ENCODE measurements at places on chromosomes 16 and 17.

DNA sequence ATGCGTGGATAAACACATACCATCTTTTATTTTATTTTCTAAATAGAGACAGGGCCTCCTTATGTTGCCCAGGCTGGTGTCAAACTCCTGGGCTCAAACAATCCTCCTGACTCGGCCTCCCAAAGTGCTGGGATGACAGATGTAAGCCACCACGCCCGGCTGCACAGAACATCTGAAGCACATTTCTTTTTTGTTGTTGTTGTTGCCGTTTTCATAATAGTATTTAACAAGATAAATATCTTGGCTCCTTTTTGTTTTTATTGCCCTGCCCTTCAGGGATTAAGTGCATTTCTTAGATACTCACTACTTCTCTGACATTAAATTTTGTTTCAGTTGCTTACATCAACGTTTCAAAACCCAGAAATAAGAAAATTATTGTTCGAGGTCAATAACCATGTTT is 37.4 kb downstream of the ANKRD11 start:
- no peak for DNase-seq

GRCh38 chr17:68238164-68238870 is 9.5 kb upstream of the AMZ2 start:
- DNase-seq = peak; percentile 67

DNA sequence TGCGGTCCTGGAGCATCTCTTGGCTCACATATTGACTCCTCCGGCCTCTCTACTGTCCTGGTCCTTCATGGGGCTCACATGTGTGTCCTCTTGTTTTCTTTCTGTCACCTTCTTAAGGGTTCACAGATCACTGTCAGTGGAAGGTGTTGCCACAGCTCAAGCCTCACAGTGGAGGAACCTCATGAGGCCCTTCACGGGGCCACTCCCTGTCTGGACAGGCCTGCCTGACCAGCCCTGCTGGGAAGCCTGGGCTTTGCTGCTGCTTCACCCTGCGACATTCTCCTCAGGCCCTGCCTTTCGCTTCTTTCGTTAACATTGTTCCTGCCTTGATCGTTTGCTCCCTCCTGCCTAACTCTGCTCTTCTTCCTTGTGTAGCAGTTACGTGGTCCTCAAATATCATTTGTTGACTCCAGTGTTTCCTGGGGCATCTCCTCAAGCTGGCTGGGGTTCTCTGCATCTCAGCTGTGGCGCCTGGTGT is 55.9 kb downstream of the WDR45B start:
- DNase-seq = no peak

DNA sequence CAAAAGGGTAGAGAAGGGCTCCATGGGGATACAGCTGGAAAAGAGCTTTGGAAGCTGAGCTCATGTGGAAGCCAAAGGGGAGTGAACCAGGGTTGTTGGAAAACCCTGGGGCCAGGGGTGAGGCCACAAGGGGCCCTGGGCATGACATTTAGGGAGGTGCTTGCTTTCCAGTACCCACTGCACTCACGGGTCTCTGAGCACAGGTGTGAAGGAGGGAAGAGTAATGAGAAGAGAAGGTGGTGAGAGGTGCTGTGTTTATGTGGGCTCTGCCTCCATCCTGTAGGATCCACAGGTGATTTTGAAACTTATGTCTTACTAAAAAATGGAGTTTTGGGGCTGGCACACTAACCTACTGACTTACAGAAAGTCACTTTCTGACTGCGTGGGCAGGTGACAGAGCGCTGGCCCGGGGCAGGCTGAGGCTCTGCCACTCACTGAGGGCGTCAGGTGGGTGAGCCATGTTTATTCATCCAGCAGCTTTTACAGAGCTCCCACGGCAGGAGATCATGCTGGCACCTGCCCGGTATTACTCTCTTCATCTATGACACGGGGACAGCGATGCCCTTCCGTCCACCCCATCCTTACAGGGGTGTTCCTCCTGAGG is 18.9 kb downstream of the KSR1 start:
- no peak for DNase-seq

- no peak for DNase-seq
Observed at GRCh38 chr17:48543854-48544348, 1.0 kb downstream of the HOXB2 start.

GRCh38 chr17:3635474-3636153 is 436 bp downstream of the SHPK start:
- no peak for DNase-seq

DNA sequence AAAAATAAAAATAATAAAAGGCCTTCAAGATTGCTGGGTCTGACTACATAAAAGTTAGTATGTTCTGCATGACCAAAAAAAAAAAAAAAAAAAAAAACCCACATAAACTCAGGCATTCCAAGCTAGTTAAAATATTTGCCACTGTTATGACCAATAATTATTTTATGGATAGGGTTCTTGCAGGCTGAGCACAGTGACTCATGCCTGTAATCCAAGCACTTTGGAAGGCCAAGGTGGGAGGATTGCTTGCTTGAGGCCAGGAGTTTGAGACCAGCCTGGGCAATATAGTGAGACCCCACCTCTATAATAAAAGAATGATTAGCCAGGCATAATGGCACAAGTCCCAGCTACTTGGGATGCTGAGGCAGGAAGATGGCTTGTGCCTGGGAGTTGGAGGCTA is 8.1 kb downstream of the SCNN1B start:
- DNase-seq = no peak

DNA sequence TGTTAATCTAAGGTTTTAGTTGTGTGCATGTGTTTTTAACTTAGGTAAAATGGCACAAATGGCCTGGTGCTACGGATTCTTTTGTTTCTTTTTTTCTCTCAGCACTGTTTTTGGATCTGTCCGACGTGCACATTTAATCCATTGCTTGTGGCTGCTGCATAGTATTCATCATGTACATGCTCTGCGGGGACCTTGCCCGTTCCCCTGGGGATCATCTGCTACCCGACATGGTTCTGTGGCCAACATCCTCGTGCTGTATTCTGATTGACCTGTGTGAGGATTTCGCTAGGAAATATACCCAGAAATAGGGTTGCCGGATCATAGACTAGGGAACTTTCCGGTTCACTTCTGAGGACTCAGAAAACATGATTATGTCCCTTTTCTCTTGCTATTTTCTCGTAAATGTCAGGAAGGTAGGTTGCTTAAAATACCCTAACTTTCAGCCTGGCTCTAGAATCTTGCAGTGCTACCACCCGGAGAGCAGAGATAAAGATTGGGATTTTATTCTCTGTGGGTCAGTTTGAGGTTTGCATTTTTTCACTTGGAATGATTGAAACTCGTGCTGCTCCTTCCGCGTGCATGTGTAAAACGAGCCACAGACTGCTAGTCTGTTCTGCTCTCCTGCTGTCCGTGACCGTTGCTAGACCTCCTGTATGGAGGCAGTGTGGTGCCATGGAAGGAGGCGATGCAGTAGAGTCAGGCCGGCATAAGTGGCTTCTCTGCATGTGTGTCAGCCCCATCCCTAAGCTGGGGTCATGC is 42.9 kb downstream of the LDHD start:
- no peak for DNase-seq

- no peak for DNase-seq
Observed at GRCh38 chr17:48627118-48627597, 1.0 kb upstream of the HOXB9 start.

- DNase-seq = no peak
Observed at GRCh38 chr17:7845359-7846062, 9.4 kb upstream of the TMEM88 start.

DNA sequence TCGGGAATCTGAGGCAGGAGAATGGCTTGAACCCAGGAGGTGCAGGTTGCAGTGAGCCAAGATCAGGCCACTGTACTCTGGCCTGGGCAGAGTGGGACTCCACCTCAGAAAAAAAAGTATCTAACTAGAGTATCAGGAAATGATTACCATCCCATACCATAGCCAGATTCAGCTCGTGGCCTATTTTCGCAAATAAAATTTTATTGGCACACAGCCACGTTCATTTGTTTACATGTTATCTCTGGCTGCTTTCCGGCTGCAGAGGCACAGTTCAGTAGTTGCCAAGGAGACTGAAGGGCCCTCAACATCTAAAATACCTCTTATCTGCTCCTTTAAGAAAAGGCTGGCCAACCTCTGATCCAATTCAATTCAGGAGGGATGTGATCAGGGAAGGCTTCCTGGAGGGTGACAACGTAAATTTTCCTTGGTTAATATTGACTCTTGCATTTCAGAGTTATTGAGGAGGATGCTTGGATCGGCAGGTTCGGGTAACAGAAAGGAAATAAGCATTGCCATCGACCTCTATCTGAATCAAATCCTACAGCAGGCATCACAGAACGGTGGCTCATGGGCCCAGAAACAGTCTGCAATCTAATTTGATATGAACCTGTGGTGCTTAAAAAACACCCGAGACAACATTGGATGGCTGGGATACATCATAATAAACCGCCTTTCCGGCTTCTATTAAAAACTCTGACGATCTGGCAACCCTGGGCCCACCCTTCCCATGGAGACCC is 73.8 kb downstream of the XYLT1 start:
- DNase-seq = no peak

DNA sequence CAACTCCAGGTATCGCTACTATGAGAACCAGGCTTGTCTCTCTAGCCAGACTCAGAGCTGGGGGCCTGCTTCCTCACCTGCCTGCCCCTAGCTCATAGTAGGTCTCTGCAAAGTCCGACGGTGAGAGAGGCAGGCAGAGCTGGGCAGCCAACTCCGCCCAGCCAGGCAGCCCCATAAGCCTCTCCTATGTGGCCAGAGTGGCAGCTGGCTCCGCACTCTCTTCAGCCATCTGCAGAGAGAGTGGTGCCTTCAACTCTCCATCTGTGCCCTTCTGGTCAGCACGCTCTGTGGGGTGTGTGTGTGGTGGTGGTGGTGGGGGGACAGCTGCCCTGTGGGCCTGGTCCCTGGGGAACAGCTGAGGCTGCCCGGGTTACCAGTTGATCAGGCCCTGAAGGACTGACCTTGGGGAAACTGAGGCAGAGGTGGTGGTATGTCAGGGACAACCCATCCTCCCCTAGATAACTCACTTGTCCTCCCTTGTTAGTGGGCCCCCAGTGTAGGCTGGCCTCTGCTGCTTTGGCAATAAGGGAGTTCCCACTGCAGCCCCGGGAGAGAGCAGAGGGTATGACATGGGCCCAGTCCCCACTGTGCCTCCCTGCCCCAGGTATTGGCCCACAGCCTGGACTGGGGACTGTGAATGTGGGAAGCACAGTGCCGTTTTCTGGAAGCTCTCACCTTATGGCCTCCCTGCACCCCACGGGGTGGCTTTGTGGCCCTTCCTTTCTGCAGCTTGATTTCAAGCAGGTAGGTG is 1.8 kb upstream of the ADGRG1 start:
- DNase-seq = no peak

- no peak for DNase-seq
Observed at GRCh38 chr17:9192010-9192409, 170.7 kb downstream of the NTN1 start.

- DNase-seq = no peak
Observed at GRCh38 chr16:27080895-27081294, 14.2 kb downstream of the C16orf82 start.

DNA sequence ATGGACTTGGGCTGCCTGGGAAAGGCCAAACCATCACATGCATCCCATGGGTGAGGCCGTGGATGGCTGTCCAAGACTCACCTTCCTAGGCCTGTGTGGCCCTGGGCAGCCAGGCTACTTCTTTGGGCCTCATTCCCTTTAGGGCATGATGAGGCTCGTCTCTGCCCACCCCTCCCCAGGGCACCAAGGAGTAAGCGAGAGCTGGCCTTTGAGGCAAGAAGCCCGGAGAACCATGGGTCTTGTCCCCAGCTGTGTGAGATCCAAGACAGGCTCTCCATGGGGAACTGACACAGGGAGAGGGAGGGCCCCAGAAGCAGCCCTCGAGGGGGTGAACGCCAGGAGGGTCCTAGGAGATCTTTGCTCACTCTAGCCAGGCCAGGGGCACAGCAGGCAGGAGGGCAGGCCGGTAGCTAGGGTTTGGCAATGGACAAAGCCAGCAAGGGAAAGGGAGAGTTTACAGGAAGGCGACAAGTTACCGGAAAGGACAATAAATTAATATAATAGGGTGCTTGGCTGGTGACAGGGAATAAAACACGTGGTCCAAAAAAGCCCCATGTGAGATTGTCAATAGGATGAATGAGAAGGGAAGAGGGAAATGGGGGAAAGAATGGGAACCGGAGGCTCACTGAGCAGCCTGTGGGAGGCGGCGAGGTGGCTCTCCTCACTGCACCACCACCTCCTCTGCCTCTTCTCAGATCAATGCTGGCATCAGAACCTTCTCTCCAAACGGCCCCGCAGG is 119.1 kb downstream of the SDK2 start:
- DNase-seq = no peak

DNA sequence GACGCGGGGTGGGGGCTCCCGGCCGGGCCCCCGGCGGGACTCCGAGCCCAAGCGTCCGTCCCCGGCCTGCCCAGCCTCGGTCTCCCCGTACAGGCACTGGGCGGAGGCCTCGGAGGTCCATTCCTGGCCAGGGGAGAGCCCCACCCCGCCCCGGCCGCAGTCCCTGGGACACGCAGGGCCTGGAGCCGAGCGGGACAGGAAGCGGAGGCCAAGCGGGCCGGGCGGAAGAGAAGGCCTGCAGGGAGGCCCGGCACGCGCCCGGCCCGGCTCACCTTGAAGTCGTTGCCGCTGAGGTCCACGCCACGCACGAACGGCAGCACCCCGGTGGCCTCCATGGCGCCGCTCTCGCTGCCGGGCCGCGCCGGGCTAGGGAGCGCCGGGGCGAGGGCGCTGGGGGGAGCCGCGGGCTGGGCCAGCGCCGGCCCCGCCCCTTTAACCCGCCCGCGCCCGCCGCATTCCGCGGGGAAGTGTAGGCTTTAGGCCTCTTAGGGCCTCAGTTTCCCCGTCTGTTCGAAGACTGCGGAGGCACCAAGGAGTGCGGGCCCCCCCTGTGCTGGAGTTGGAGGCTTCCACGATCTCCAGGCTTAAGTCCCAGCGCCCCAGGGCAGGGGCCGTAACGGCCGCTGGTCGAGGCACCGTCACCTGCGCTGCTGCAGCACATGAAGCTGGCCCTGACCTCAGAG is at the start of gene FLII:
Gene FLII (minus strand): TSS at position 383 of the 683 bp plus-strand sequence. CDS start 48 bp downstream, at position 335.
- DNase-seq = peak; percentile 71

DNA sequence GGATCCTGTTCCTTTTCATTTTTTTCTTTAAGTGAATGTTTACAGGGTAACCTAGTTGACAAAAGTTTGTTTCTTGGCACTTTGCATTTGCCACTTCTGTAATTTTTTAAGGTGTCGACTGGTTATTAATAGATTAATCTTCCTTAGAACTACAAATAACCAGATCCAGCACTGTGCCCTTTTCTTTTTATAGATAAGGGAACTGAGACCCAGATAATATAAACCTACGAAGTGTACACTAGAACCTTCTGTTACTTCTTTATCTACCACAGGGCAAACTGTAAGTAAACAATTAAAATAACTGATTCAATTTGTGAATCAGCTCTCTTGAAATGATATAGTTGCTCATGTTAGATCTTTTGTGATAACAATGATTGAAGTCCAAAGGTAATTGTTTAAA is 55.4 kb downstream of the NLK start:
- no peak for DNase-seq

Data from suppressor macrophage treated with lipopolysaccharide for 4 hours (primary cell).